ENCODE measurements at places on chromosomes 4 and X.

DNA sequence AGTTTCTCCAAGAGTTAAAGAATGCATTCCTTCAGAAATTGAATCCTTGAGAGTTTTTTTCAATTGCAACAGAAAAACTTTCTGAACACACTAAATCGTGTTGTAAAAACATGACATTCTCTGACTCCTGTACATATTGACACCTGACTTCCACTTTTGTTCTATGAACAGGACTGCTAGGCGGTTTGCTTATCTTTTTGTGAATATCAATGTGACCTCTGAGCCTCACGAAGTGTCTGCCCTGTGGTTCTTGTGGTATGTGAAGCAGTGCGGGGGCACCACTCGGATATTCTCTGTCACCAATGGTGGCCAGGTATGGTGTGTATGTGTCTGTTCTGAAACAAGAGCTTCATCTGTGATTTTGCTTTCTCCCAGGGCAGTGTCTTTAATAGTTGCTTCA lies 71.9 kb downstream of the MAOA start:
- no peak for DNase-seq

GRCh38 chr4:152843481-152844090 lies 63.8 kb downstream of the ARFIP1 start:
- no peak for DNase-seq

DNA sequence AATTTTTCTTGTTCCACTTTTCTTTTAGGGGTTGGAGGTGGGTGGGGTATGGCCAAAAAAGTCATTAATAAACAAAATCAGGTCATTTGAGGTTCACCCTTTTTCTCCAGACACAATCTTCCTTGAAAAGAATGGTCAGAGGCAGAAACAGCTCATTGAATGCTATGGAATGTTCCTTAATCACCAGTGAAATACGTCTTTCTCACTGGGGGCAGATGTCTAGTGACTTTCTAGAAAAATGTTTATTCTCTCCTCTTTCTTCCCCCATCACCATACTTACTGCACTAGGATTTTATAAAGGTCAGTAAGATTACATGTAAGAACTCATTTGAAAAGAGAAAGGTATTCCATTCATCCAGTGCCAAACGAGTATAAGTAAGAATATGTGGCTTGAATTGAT lies 44.5 kb downstream of the MGST2 start:
- DNase-seq: no peak

GRCh38 chr4:172927096-172927814 lies 241.4 kb upstream of the GALNT7 start:
- DNase-seq: no peak
